Calu3 (cell line): ENCODE measurements at places on chromosomes 7 and 10. TPM values are rescaled to one million over a fixed set of nuclear protein-coding genes. Genes with fewer than 3 reads are reported as not detected.
A peak's percentile ranks its signal among the peaks of the same experiment; 100 is the strongest.

ODAD2 gene
- 0.20 and 0.61 TPM in 2 replicates for total RNA-seq

DNA sequence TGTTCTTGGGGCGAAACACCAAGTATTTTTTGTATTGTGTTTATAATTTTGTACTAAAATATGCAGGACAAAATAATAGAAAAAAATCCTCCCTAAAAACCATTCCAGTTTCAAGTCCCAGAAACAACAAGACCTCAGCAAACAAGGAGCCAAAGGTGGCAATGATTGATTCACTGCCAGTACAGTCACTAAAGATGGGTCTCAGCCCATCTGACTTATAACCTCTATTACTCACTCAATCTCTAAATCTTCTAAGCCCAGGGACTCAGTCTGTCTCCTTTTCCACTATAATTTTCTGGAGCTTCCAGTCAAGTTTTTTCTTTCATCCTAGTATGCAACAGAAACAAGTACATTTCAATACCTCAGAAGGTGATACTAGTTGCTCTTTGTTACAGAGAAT is 33.3 kb downstream of the SNX13 start:
- H3K36me3 ChIP-seq, result no peaks in the 10 kb centered on the region
- peaks cover 25% of the 10 kb centered on the region for H3K4me1 ChIP-seq
- no peak overlapping the region for H3K4me3 ChIP-seq
- no peak for DNase-seq
- H3K27ac ChIP-seq, result no peak overlapping the region

GRCh38 chr10:34134602-34135001 is 680.5 kb downstream of the PARD3 start:
- H3K4me3 ChIP-seq, result no peak overlapping the region
- no peak overlapping the region for H3K27ac ChIP-seq
- H3K4me1 ChIP-seq, result no peaks in the 10 kb centered on the region
- no peak for DNase-seq

DNA sequence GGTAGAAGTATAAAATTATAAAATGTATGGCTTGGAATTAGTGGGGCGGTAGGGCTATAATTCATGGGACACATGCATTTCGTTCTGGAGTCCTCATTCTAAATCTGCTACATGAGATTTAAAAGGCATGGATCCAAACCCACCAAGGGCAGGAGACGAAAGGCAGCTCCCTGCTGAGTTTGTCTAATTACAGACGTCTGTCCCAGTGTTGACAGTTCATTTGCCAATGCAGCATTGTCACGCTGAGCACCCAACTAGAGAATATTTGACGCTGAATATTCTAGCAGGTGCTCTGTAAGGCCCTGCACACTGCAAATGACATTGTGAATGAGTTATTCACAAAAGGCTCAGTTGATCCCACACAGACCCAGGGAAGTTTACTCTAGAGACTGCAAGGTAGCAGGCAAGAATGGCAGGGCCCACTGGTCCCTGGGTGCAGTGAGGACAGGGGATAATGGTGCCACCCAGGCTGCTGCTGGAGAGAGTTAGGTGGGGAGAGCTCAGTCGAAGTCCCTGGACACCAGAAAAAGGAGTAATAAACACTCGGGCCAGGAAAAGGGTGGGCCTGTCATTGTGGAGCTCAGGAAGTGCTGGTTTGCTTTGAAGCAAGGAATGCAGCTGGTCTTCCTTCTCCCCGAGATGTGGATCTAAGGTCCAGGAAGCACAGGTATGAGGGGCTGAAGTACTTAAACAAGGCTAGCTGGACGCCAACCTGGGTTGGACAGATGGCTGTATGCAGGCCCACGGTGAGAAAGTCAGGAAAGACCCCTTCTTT is 75.0 kb upstream of the JCAD start:
- no peaks in the 10 kb centered on the region for H3K36me3 ChIP-seq
- no peaks in the 10 kb centered on the region for H3K4me1 ChIP-seq
- peaks cover 42% of the 10 kb centered on the region for H3K27me3 ChIP-seq
- no peak for DNase-seq

CYP2C19 gene
- total RNA-seq, result 3.6 and 4.5 TPM in 2 replicates

WIPF3 gene
- total RNA-seq, result 4.9 and 6.4 TPM in 2 replicates

GPR15LG gene
- total RNA-seq, result not detected in 2 replicates

DNA sequence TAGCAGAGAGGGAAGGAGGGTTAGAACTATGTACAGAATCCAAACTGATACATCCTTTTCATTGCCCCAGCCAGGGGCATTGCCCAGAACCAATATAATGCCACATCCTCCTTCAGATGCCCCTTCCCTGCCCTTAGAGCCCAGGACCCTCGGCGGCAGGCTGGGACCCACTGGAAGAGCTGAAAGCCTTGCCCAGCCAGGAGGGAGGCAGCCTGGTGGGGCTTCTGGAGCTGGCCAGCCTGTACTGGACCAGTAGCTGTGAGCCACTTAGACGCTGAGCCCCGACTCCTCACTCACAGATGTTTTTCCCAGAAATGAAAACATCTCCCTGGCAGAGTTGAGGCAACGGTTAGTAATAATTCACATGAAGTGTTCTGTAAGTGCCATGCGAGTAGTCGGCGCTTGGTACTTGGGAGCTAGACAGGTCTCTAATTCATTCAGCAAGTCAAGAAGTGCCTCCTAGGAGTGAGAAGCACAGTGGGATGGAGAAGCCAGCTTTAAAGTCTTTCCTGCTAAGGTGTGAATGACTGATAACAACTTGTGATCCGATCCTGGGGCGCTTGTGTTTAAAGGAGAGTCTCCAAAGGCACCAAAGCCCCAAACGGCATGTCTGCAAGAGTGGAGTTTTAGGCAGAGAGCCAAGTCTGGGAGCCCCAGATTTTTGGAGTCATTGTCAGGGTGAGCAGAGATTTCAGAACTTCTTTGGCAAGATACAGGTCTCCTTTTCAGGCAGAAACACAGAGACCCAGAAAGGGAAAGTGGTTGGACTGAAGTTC is 9.8 kb downstream of the VSIR start:
- no peaks in the 10 kb centered on the region for H3K27me3 ChIP-seq
- peaks cover 16% of the 10 kb centered on the region for H3K36me3 ChIP-seq
- peaks cover 67% of the 10 kb centered on the region for H3K4me1 ChIP-seq
- no peak for DNase-seq

- DNase-seq, result no peak
- no peak overlapping the region for H3K4me3 ChIP-seq
- peaks cover 44% of the 10 kb centered on the region for H3K36me3 ChIP-seq
- H3K4me1 ChIP-seq, result peaks cover 19% of the 10 kb centered on the region
Measured at GRCh38 chr10:96643920-96644319, 57.1 kb upstream of the TM9SF3 start.

DNA sequence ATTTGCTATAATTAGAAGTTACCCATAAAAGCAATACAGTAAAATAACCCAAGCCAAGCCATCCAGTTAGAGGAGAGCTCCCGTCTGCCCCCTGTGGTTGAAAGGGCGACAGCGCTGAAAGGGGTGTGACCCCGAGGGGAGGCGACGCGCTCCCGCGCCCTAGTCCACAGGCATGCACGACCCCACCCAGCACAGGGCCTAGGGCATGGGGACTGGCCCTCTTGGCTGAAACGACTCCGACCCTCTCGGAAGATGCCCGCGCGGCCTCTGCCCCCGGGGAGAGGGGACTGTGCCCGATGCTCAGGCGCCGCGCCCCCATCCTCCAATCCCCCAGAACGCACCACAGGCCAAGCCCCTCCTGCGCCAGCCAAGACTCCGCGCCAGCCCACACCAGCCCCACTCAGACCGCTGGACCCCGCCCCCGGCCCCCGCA is 64.0 kb downstream of the CSGALNACT2 start:
- peak overlapping the region; percentile 69 for H3K4me3 ChIP-seq
- no peaks in the 10 kb centered on the region for H3K36me3 ChIP-seq
- peak; percentile 51 for DNase-seq

- no peak overlapping the region for H3K27ac ChIP-seq
- no peaks in the 10 kb centered on the region for H3K4me1 ChIP-seq
- peaks cover 25% of the 10 kb centered on the region for H3K27me3 ChIP-seq
- H3K4me3 ChIP-seq, result no peak overlapping the region
Measured at GRCh38 chr10:132506711-132507408, 30.7 kb upstream of the INPP5A start.

GRCh38 chr10:120262857-120263547 is 194.0 kb upstream of the PLPP4 start:
- no peaks in the 10 kb centered on the region for H3K4me1 ChIP-seq
- no peaks in the 10 kb centered on the region for H3K36me3 ChIP-seq
- H3K27ac ChIP-seq, result no peak overlapping the region
- no peak overlapping the region for H3K4me3 ChIP-seq
- H3K27me3 ChIP-seq, result peaks cover 30% of the 10 kb centered on the region

GRCh38 chr10:73889014-73889413 is 14.7 kb upstream of the CAMK2G start:
- peak; percentile 85 for DNase-seq
- H3K27ac ChIP-seq, result peak overlapping the region; percentile 95
- no peaks in the 10 kb centered on the region for H3K27me3 ChIP-seq
- H3K4me1 ChIP-seq, result peaks cover 69% of the 10 kb centered on the region
- peak overlapping the region; percentile 58 for H3K4me3 ChIP-seq
